Left forelimb (tissue), 1 donor: ENCODE measurements at places on chromosomes 2 and 18.
A peak's percentile ranks its signal among the peaks of the same experiment; 100 is the strongest.

GRCh38 chr2:159317392-159318088, 31.0 kb upstream of the WDSUB1 start:
- DNase-seq: no peak

- DNase-seq: no peak
Measured at GRCh38 chr2:160590664-160591063, 97.1 kb upstream of the RBMS1 start.

GRCh38 chr2:95346738-95347671, 49.9 kb downstream of the KCNIP3 start:
- peak; percentile 67 for DNase-seq

DNA sequence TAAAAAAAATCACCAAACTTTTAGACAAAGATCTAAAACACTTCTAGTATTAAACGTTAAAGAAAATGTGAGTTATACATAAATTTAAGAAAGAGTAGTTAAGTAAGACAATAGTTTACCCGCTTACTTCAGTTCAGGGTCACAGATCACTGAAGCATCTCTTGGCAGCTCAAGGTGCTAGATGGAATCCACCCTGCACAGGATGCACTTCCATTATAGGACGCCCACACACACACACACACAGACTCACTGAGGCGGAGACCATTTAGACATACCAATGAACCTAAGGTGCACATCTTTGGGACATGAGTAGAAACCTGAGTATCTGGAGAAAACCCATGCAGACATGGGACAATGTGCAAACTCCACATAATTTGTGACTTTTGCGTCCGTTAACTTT, 630.6 kb upstream of the ZNF804A start:
- DNase-seq: no peak

DNA sequence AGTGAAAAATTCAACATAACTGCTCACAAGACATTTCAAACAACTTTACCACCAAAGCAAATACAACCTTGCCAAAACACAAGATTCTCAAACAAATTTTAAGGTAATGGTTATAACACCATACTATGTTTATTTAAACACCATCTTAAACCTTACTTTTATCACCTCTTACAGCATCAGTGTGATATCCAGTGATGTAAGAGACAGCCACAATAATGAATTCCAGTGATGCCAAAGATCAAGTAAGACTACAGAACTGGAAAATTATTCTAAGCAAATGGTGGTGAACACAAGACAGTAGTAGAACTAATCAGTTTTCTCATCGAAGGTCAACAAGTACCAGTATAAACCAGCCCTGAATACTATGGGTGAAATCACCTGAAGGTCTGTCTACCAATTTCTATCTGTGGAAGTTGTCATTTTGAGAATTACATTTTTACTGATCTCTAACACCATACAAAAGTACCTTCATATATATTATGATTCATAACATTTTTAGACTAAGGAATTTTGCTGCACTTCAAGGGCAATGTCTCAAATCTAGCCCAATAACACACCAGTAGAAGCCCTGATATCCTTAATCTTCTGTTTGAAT, 146.2 kb downstream of the RBMS1 start:
- no peak for DNase-seq

GRCh38 chr2:45902781-45903375, 251.4 kb downstream of the PRKCE start:
- no peak for DNase-seq

GRCh38 chr2:209918251-209918650, 84.2 kb upstream of the RPE start:
- no peak for DNase-seq

GRCh38 chr2:49794396-49794795, 640.1 kb upstream of the FSHR start:
- DNase-seq: no peak

DNA sequence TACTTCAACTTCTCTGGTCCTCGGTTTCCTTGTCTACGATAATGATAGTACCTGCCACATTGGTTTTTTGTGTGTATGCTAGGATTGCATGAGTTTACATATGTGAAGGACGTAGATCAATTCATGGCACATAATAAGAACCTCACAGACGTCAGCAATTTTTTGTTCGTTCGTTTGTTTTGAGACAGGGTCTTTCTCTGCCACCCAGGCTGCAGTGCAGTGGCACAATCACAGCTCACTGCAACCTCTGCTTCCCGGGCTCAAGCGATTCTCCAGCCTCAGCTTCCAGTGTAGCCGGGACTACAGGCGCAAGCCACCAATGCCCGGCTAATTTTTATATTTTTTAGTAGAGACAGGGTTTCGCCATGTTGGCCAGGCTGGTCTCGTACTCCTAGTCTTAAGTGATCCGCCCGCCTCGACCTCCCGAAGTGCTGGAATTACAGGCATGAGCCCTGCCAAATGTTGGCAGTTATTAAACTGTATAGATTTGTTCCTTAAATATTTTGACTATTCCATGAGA, 756 bp upstream of the SLC35F5 start:
- DNase-seq: no peak

DNA sequence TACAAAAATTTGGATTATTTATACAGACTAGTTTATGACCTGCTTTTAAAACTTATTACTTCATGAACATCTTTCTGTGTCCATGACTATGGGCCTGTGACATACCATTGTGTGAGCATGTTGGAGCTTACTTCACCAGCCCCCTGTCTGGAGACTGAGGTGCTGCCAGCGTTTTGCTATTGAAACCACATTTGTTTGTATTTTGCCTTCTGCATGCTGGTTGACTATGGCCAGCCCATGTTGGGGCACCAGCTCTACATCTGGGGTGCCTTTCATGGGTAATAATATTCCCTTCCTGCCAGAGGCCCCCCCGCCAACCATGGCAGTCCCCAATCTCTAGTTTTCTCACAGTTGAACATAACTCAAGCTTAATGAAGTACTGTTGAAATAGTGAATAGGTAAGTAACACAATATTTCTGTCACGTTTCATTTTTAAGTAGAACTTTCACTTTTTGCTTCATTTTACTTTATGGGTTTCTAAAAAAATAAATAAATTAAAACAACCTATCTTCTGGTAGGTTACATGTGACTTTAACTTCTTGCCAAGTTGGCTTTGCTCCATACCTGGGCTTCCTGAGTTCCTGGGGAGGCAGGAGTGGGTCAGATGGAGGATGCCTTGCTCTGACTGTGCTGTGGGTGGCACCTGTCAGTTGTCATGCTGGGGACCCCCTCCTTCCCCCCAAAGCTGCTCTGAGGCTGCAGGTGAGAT, 63.9 kb downstream of the DGKD start:
- DNase-seq: peak; percentile 15

GRCh38 chr2:216119146-216119545, 10.0 kb downstream of the XRCC5 start:
- no peak for DNase-seq

- DNase-seq: no peak
Measured at GRCh38 chr2:72995430-72996116, 75.9 kb downstream of the SFXN5 start.

DNA sequence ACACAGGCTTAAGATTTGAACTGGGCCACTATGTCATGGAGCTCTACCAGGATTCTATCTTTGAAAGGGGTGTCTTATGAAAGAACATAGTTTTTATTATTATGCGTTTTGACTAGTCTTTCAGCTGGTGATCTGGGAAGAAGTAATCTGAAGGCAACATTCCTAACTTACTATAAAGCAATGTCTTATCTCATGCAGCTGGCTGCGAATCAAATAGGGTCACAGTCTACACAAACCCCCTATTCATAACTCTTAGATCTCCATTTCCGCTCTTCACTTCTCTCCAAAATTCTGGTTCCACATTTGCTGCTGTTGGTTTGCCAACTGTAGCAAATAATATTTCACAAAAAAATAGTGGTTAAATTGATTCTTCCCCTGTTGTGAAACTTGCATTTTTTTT, 813.3 kb downstream of the CNTNAP5 start:
- no peak for DNase-seq

- DNase-seq: no peak
Measured at GRCh38 chr2:220275454-220275853, 648.0 kb downstream of the SLC4A3 start.

- no peak for DNase-seq
Measured at GRCh38 chr2:177359836-177360595, 32.6 kb upstream of the AGPS start.

DNA sequence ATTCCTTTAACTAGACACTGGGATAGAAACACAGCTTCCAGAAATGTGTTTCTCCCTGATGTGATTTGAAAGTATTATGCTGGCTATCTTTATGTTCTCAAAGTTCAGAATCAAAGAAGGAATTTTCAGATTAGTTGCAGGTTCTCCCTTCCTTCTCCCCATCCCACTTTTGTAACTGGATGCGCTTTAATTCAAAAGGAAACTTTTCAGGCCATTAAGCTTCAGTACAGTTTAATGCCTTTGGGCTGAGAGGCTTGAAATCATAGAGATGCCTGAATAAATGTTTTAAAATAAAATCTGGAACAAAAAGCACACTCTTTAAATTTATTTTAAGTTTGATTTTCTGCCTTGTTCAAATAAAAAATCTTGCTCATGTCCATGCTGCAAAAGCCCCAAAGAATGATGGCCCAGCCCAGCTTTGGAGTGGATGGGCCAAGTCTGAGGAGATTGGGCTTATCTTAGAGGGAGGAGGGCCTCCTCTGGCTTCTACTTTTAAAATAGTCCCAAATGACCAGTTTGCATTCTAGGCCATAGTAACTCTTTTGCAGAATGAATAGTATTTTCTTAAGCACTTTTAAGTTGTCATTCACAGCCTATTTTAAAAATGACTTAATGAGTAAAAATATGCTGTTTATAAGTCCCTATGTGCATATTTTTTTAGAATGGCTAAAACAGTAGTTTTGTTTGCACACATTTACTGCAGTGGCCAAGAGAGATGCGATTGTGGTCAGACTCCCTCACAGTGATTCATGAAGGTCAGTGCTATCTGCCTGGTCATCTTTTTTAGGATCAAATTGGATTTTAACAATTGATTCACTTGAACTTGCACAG, 129.2 kb downstream of the MTX2 start:
- no peak for DNase-seq

DNA sequence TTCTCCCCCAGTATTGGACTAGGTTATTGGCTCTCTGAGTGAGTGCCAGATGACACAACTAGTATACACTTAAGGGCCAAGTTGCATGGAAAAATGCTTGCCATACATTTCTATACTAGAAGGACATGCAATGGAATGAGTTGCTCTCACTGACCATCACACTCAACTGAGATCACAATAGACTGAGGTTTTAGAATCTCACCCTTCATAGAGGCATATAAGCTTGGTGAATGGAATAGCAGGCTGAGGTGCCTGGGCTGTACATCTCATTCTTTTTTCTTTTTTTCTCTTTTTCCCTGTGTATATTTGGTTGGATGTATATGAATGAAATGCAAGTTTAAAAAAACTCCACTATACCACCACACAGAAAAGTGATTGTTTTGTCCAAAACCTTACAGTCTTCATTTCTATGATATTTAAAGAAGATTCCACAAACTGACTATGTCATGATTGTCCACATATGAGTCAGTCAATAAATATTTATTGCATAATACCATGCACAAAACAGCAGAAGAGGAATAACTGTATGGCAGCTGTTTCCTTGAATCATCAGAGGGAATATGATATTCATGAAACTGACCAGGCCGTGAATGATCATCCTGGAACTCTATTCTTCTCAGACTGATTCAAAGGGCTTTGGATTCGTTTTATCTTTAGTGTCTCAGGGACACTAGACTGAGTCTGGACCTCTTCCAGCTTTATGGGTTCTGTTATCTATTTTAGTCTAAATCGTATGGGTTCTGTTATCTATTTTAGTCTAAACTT, 122.6 kb upstream of the STK17B start:
- no peak for DNase-seq

DNA sequence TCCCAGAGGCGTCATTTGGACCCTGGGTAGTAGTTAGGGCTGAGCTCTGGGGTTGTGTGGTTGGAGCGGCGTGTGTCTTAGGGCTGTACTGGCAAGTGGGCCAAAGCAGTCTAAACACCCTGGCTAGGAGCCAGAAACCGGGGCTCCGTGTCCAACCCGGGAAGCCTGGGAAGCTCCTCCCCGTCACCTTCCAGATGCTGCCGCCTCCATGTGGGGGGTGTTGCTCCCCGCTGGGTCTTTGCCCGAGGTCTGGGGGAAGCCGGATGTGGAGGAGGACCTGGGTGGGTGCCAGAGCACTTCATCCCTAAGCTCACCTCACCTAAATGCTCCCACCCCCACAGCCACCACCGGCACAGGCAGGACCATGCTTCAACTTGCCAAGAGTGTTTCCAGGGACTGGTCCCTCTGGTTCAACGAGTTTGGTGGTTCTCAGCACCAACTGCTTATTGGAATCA, 25.4 kb downstream of the TET3 start:
- DNase-seq: no peak

GRCh38 chr18:3624546-3624934, 174.6 kb downstream of the TGIF1 start:
- no peak for DNase-seq

- DNase-seq: no peak
Measured at GRCh38 chr2:127864877-127865276, 6.9 kb upstream of the POLR2D start.

DNA sequence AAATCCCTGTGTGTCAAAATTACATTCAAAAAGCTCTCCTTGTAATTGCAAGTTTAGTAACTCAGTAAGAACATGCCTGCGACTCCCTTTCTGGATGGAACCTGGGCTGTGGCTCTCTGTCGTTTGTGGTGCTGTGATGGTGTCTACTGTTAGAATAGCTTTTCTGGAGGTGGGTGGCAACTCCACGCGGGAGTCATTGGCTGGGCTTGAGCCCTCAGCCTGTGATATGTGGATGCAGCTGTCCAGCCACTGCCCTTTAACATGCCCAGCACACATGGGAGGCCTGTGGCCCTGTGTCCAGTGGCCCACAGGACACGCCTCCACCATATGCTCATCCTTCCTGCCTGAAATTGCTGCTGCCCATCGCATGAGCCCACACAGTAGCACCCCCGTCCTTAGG, 124.2 kb downstream of the RNF144A start:
- DNase-seq: no peak

- no peak for DNase-seq
Measured at GRCh38 chr2:76296438-76296837, 585.7 kb upstream of the GCFC2 start.
